ENCODE measurements at places on chromosomes 7 and 10. TPM values are rescaled to one million over a fixed set of nuclear protein-coding genes. Genes with fewer than 3 reads are reported as not detected.

Gene LRRTM3
- polyA plus RNA-seq, result not detected

Gene GNGT1
- polyA plus RNA-seq, result not detected

Gene CCL24
- not detected for polyA plus RNA-seq

DNA sequence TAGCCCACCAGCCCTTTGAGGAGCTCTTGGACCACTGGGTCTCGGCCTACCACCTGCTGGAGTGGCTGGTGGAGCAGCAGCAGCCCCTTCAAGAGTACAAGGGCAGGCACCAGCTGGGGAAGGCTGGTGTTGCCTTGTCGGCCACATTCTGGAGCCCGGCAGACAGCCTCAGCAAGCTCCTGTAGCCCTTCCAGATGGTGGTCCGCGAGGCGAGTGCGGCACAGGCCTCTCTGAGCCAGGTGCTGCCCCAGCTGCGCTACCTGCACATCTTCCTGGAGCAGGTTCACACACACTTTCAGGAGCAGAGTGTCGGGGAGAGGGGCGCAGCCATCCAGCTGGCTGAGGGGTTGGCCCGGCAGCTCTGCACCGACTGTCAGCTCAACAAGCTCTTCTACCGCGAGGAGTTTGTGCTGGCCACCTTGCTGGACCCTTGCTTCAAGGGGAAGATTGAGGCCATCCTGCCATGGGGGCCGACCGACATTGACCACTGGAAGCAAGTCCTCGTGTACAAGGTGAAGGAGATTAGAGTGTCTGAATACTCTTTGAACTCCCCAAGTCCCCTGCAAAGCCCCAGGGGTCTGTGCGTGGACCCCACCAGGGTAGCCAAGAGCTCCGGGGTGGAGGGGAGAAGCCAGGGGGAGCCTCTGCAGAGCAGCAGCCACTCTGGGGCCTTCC lies 7.0 kb upstream of the ACTR3C start:
- H3K4me1 ChIP-seq, result 0 out of 2 replicates have a peak, but pooled peaks cover 2% of the 10 kb centered on the region
- no peaks in the 10 kb centered on the region for H3K36me3 ChIP-seq
- H3K4me3 ChIP-seq, result no peak overlapping the region
- peaks cover 2% of the 10 kb centered on the region for H3K27me3 ChIP-seq

GRCh38 chr7:19930051-19930450 lies 156.6 kb upstream of the TMEM196 start:
- no peaks in the 10 kb centered on the region for H3K27me3 ChIP-seq
- no peaks in the 10 kb centered on the region for H3K36me3 ChIP-seq
- no peak overlapping the region for H3K27ac ChIP-seq
- DNase-seq, result peak; percentile 7

- no peaks in the 10 kb centered on the region for H3K27me3 ChIP-seq
- H3K27ac ChIP-seq, result peak overlapping the region; percentile 87
- DNase-seq, result peak; percentile 69
- H3K4me1 ChIP-seq, result peaks cover 50% of the 10 kb centered on the region
- peak overlapping the region; percentile 91 for H3K4me3 ChIP-seq
These were observed 589 bp downstream of the LDB1 start for GRCh38 chr10:102119417-102120141.

GRCh38 chr7:112266595-112267270 lies 60.2 kb downstream of the ZNF277 start:
- H3K27ac ChIP-seq, result no peak overlapping the region
- DNase-seq, result peak; percentile 50
- no peaks in the 10 kb centered on the region for H3K27me3 ChIP-seq
- H3K4me1 ChIP-seq, result peaks cover 14% of the 10 kb centered on the region

- H3K27ac ChIP-seq, result no peak overlapping the region
- H3K4me3 ChIP-seq, result no peak overlapping the region
- H3K36me3 ChIP-seq, result no peaks in the 10 kb centered on the region
- H3K27me3 ChIP-seq, result peaks cover 14% of the 10 kb centered on the region
- no peaks in the 10 kb centered on the region for H3K4me1 ChIP-seq
These were observed 162.2 kb downstream of the PFKFB3 start for GRCh38 chr10:6364893-6365292.

GRCh38 chr10:127354992-127355391 lies 158.6 kb upstream of the INSYN2A start:
- H3K4me3 ChIP-seq, result no peak overlapping the region
- no peaks in the 10 kb centered on the region for H3K4me1 ChIP-seq
- no peaks in the 10 kb centered on the region for H3K27me3 ChIP-seq
- H3K27ac ChIP-seq, result no peak overlapping the region
- 0 out of 2 replicates have a peak, but pooled peaks cover 5% of the 10 kb centered on the region for H3K36me3 ChIP-seq

DNA sequence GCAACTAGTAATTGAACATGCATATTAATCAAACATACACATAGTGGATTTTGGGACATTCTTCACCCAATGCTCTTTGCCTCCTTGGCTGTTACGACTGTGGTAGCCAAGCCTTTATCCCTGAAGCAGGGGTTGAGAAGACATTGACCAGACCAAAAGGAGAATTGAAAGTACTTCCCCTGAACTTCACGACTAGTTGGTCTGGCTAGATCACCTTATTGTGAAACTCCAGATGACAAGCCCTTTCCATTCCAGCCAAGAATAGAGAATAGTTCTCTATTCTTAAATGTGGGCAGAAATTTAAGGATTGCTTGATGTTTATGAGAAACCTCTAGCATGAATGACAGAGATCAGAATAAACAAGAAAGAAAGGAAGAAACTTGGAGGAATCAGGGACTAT lies 97.0 kb downstream of the LRMDA start:
- DNase-seq, result no peak
- no peaks in the 10 kb centered on the region for H3K36me3 ChIP-seq
- peaks cover 30% of the 10 kb centered on the region for H3K4me1 ChIP-seq
- H3K27ac ChIP-seq, result no peak overlapping the region
- H3K27me3 ChIP-seq, result no peaks in the 10 kb centered on the region

All from GM23248 (cell line).